ENCODE measurements at places on chromosomes 5 and 9. TPM values are rescaled to one million over a fixed set of nuclear protein-coding genes. Genes with fewer than 3 reads are reported as not detected.

The ABCA2 gene
- polyA plus RNA-seq, result 29.0 TPM

GRCh38 chr5:108617467-108618435 is 129.9 kb upstream of the FER start:
- H3K27ac ChIP-seq, result no peak overlapping the region
- H3K27me3 ChIP-seq, result no peaks in the 10 kb centered on the region
- DNase-seq, result no peak
- H3K36me3 ChIP-seq, result no peaks in the 10 kb centered on the region
- no peak overlapping the region for H3K4me3 ChIP-seq
- no peaks in the 10 kb centered on the region for H3K4me1 ChIP-seq

- H3K36me3 ChIP-seq, result no peaks in the 10 kb centered on the region
- no peak overlapping the region for H3K4me3 ChIP-seq
- H3K27ac ChIP-seq, result no peak overlapping the region
- H3K4me1 ChIP-seq, result peaks cover 14% of the 10 kb centered on the region
Measured at GRCh38 chr5:14183187-14183939, 40.2 kb downstream of the TRIO start.

DNA sequence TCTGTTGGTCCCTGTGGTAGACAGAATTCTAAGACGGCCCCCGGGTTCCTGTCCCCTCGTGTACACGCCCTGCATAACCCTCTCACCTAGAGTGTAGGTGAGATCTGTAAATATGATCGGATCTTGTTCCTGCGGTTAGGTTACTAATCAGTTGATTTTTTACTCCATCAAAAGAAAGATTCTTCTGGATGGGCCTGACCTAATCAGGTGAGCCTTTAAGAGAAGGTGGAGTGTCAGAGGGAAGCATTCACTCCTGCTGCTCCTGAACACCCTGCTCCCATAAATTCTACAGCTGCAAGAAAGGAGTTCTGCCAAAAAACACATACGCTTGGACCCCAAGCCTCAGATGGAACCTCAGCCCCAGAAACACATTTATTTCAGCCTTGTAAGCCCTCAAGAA is 15.6 kb upstream of the FUBP3 start:
- no peak overlapping the region for H3K4me3 ChIP-seq
- no peaks in the 10 kb centered on the region for H3K27me3 ChIP-seq
- no peaks in the 10 kb centered on the region for H3K36me3 ChIP-seq
- H3K4me1 ChIP-seq, result no peaks in the 10 kb centered on the region

- no peak overlapping the region for H3K27ac ChIP-seq
- H3K4me3 ChIP-seq, result no peak overlapping the region
- no peaks in the 10 kb centered on the region for H3K27me3 ChIP-seq
- peaks cover 4% of the 10 kb centered on the region for H3K4me1 ChIP-seq
- no peak for DNase-seq
Measured at GRCh38 chr5:132688536-132689339, 14.9 kb downstream of the IL4 start.

DNA sequence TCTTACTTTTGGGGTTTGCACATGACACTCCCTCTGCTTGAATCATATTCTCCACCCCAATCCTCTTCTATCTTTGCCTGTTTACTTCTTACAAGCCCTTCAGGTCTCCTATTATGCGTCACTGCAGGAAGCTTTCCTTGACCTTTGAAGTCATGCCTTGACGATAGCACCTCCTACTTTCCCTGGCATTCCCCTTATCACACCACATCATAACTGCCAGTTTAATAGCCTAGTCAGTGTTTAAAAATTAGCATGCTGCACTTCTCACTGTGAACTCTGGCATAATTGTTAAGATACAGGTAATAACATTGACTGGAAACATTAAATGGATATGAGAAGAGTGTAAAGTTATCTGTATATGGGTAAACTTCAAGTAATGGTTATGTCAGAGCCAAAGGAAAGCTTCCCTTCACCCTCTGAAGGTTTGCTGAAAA is 37.1 kb upstream of the CEP120 start:
- H3K4me3 ChIP-seq, result no peak overlapping the region
- H3K4me1 ChIP-seq, result no peaks in the 10 kb centered on the region
- H3K36me3 ChIP-seq, result no peaks in the 10 kb centered on the region
- H3K27me3 ChIP-seq, result no peaks in the 10 kb centered on the region
- peak overlapping the region; percentile 44 for H3K27ac ChIP-seq

The PCDHA13 gene
- polyA plus RNA-seq, result 0.06 TPM

GRCh38 chr9:126391713-126392661 is 65.4 kb downstream of the MVB12B start:
- no peaks in the 10 kb centered on the region for H3K4me1 ChIP-seq
- DNase-seq, result no peak
- no peaks in the 10 kb centered on the region for H3K27me3 ChIP-seq
- H3K36me3 ChIP-seq, result peaks cover 59% of the 10 kb centered on the region

DNA sequence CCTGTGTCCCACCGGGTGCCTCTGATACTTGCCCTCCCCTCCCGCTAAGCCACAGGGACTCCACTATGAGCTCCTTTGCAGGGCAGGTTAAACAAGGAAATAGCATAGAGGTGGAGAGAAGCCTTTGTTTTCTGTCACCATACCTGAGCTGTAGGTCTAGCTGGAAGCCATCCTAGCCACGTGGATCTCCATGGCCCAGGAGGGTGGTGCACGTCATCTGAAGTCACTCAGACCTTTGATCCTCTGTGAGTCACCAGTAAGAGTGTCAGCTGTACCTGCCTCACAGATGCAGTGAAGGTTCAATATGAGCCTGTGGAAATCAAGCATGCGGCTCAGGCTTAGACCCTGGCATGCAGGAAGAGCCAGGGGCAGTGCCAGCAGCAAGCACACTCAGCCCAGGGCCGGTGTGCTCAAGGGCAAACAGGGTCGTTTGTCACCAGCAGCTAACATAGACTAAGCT is 55.1 kb downstream of the ASS1 start:
- no peak overlapping the region for H3K4me3 ChIP-seq
- peaks cover 43% of the 10 kb centered on the region for H3K4me1 ChIP-seq
- H3K27ac ChIP-seq, result peak overlapping the region; percentile 95

The MYOT gene
- 2.8 TPM for polyA plus RNA-seq

The GDA gene
- 150 TPM for polyA plus RNA-seq

GRCh38 chr5:80034559-80034958 is 589 bp upstream of the THBS4 start:
- H3K4me3 ChIP-seq, result no peak overlapping the region
- H3K4me1 ChIP-seq, result no peaks in the 10 kb centered on the region
- no peak overlapping the region for H3K27ac ChIP-seq
- no peak for DNase-seq

GRCh38 chr5:45507178-45507577 is 189.0 kb downstream of the HCN1 start:
- DNase-seq, result peak; percentile 13
- no peaks in the 10 kb centered on the region for H3K27me3 ChIP-seq
- no peak overlapping the region for H3K27ac ChIP-seq

- no peaks in the 10 kb centered on the region for H3K27me3 ChIP-seq
- no peaks in the 10 kb centered on the region for H3K4me1 ChIP-seq
- no peak overlapping the region for H3K4me3 ChIP-seq
- DNase-seq, result no peak
- peaks cover 36% of the 10 kb centered on the region for H3K36me3 ChIP-seq
- H3K27ac ChIP-seq, result no peak overlapping the region
Measured at GRCh38 chr9:128361296-128361985, 9.7 kb upstream of the URM1 start.

DNA sequence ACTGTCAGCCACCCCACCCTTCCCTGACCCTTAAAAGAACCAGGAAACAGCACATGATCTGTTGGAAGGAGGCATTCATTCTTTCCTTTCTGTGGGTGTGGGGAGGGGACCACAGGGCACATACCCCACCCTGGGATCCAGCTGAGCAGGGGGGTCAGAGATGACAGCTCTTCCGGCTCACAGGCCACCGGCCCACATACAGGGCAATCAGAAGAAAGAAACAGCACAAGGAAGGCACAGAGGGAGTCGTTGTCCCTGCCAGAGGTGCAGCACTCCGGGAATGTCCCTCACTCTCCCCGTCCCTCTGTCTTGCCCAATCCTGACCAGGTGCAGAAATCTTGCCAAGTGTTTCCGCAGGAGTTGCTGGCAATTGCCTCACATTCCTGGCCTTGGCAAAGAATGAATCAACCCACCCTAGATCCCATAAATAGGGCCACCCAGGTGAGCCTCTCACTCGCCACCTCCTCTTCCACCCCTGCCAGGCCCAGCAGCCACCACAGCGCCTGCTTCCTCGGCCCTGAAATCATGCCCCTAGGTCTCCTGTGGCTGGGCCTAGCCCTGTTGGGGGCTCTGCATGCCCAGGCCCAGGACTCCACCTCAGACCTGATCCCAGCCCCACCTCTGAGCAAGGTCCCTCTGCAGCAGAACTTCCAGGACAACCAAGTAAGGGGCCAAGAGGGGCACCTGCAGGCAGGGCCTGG is at the start of gene LCN2:
Gene LCN2, plus strand, starts transcription at position 453 of the 701 bp plus-strand sequence. Its CDS starts 73 bp downstream, at position 526.
- no peak within 1 kb of the TSS for H3K4me3 ChIP-seq
- H3K27me3 ChIP-seq, result no peaks in the 10 kb centered on the region
- peak; percentile 77 for DNase-seq
- H3K4me1 ChIP-seq, result no peaks in the 10 kb centered on the region
- H3K36me3 ChIP-seq, result no peaks in the 10 kb centered on the region

DNA sequence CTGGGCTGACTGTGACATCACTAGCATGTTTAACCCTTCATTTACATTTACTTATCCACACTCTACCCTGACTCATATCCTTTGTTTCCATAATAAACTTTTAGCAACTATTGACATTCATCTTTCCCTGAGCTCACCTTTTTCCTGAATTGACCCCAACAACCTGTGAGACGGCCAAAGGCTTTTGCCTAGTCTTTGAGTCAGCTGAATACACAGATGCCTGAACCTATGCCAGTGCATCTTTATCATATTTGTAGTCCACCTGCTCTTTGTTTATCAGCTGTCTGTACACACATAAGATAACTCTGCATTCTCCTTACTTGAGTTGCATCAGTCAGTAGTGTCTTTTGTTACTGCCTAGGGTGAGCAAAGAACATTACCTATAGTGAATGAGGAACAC is 128.5 kb upstream of the HMHB1 start:
- no peak overlapping the region for H3K27ac ChIP-seq
- DNase-seq, result no peak
- H3K36me3 ChIP-seq, result no peaks in the 10 kb centered on the region
- H3K27me3 ChIP-seq, result no peaks in the 10 kb centered on the region
- H3K4me1 ChIP-seq, result no peaks in the 10 kb centered on the region
- H3K4me3 ChIP-seq, result no peak overlapping the region
